ENCODE measurements at places on chromosomes 7 and 10.
A peak's percentile ranks its signal among the peaks of the same experiment; 100 is the strongest.

- DNase-seq: no peak
Measured at GRCh38 chr7:2665359-2665791, 22.6 kb upstream of the AMZ1 start.

GRCh38 chr7:137025469-137026175 lies 157.2 kb downstream of the CHRM2 start:
- no peak for DNase-seq

DNA sequence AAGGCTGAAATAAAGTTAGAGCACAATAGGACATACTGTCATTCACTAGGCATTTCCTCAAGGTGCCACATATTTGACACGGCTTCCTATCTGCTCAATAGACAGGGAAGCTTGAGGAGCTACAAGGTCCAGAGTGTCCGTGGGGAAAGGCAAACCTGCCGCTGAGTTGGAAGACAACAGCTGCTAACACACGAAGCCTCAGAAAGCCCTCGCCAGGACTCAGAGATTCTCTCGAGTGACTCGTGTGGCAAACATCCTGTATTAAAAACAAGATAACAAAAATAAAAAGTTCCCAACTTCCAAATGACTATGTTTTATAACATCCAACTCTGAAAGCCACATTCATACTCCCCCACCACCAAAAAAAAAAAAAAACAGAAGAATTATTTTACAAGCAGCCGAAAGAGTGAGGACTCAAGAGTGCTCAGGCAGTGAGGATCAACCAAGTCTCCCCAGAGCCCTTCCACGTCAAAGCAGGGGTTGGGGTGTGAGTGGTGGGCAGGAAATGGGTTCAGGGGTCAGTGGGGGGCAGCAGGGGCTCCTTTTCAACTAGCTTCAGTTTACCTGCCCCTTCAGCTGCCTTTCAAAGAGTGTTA lies 67.6 kb downstream of the STK17A start:
- DNase-seq: no peak

DNA sequence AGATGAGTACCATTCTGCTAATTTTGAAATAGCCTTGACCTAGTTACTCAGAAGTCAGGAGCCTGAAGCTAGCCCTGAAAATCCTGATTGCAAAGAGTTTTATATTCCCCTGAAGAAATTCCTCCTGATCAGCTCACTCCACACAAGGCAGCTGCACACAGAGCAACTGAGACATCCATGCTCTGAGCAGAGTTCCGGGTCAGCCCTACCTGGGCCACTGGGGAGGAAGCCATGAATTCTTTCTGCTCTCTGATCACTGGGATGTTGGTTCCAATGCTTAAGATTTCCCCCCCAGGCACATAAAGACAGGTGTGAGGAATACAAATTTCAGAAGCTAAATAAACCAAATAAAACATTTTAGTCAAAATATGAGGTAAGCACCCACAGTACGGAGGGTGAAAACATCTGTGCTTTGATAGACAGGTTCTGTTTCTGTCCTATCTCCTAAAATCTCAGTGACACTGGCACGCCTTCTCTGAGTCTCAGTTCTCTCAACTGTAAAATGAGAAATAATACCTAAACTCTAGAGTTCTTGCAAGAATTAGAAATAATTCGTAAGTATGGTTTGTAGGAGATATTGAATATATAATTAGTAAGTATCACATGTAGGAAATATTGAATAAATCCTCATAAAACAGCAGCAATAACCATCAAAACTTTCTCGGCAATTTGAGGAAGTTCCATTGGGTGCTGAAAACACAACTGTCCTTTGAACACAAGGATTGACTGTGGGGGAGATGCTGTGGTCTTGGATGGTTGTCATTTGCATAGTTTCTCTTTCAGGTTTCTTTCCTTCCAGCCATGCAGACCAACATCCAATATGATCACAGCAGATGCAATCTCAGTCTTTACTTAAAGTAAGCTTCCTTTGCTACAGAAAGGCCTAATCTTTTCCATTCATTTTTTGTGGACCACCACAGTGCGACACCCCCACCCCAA lies 133.0 kb upstream of the TNS3 start:
- no peak for DNase-seq

- no peak for DNase-seq
Measured at GRCh38 chr7:75876126-75876881, 2.5 kb upstream of the RHBDD2 start.

DNA sequence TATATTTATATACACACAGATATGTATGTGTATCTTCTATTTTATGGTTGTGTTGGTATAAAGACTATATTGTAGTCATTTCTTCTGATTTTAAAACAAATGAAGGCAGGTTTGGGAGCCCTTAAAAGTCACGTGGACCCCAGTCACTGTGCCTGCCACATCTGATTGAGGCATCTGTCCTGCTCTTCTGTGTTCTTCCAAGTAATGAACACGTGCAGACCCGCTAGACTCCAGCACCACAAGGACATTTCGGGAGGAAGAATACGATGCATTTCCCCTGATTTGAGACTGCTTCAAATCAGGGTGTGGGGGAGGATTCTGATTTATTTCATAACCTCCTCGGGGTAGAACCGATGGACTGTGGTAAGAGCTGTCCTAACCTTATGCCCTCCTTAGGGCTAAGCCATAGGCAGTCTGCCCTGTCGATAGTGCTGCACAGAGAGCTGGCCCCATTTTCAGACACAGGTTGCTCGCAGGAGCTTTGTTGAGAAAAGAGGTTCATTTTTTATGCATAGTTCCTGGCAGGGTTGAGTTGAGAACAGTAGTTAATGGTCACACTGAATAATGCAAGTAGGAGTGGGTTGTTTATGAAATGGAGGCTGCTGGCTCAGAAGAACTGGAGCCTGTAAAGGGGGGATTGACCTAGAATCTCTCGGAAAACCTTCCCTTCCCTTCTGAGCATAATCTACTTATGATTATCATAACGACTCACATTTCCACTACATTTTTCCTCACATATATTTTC lies 55.0 kb upstream of the C10orf120 start:
- DNase-seq: no peak

- no peak for DNase-seq
Measured at GRCh38 chr10:306675-307185, 171.5 kb downstream of the ZMYND11 start.

GRCh38 chr10:26804418-26805393 lies 56.1 kb downstream of the ABI1 start:
- DNase-seq: no peak

GRCh38 chr10:59654007-59654406 lies 55.6 kb downstream of the SLC16A9 start:
- no peak for DNase-seq

DNA sequence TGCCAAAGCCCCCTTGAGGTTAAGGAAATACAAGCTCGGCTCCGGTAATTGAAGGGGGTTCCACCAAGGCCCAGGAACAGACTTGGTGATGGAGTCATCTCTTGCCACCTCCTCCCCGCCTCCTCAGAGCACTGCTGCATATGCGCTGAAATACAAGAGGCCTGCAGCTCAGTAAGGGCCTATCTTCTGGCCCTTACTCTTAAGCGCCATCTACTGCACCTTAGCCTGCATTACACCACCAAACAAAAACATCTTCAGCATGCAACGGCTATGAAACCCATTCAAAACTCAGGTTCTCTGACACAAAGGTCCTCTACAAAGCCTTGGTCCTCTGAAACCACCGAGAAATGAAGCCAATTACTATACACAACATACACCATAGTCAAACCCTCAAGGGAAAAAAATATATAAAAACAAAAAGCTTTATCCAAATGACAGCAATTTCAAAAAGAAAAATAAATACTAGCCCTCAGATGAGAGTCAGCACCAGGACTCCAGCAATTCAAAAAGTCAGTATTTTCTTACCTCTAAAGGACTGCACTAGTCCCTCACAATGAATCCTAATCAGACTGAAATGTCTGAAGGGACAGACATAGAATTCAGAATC lies 176.8 kb upstream of the TBX20 start:
- no peak for DNase-seq

GRCh38 chr10:90847436-90847835 lies 10.4 kb downstream of the HTR7 start:
- no peak for DNase-seq

DNA sequence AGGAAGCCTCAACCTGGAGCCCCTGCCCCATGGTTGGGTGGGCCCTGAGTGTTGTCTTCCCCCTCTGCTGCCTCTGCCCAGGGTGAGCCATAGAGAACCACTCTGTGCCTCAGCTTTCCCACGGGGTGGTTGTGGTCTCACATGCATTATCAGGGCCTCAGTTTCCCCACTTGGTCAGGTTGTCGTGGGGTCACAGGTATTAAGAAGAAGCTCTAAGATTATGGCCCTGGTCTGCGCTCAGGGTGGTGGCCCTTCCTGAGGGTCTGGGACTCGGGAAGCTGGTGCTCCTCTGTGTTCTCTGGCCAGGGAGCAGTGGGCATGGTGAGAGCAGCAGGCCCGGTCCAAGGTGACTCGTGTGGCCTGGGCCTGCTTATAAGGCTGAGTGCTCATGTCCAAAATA lies 17.8 kb downstream of the LRRC27 start:
- no peak for DNase-seq

GRCh38 chr10:117174439-117175214 lies 22.7 kb upstream of the KCNK18 start:
- peak; percentile 88 for DNase-seq

GRCh38 chr10:32103721-32104120 lies 47.5 kb upstream of the KIF5B start:
- DNase-seq: no peak

DNA sequence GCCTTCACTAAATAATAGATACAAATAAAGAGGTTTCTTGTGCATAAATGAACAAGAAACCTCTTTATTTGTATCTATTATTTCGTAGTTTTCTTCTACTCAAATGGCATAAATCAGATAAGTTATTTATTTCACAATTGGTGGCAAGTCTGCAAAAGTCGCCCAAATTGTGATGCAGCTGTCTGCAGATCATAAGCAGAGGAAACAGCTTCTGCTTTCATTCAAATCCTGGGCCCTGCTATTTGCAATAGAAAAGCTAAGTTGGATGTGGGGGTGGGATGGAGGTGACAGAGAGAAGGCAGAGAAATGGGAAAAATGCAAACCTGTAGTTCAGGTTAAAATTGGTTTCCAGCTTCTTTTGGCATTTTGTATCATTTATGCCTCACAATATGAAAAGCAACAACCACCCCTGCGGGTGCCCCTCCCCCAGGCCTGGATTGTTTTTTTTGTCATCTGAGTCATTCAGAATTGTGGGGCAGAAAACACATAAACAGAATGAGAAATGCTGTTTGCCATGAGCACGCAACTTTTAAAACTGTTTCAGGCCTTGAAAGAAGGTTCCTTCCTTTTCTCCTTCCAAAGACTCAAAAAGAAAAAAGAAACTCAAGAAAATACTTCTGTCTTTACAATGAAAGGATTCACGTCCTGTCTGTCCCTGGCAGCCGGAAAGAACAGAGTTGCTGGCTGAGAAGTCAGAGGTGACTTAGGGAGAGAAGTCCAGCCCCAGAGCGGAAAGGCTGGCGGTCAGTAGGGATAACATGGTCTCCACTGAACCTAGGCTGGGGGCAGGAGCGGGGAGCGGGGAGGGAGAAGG lies 132.9 kb downstream of the BAMBI start:
- no peak for DNase-seq

DNA sequence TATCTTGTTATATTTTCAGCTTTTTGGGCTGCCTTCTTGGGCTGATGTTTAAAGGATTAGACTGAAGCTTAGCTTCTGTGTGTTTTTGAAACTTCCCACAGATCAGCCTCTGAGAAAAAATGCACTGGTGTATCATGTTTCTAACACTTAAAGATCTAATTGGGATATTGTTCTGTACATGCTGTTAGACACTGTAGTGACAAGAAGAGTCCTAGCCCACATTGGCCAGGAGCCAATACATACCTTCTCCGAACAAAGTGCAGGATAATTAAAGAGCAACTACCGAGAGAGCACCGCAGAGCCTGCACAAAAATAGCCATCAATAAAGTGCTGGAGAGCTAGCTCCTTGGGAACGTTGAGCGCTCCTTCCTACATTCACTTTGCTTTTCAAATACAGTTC lies 289.4 kb upstream of the SP8 start:
- DNase-seq: no peak

GRCh38 chr7:117808341-117808757 lies 64.9 kb downstream of the CTTNBP2 start:
- no peak for DNase-seq

DNA sequence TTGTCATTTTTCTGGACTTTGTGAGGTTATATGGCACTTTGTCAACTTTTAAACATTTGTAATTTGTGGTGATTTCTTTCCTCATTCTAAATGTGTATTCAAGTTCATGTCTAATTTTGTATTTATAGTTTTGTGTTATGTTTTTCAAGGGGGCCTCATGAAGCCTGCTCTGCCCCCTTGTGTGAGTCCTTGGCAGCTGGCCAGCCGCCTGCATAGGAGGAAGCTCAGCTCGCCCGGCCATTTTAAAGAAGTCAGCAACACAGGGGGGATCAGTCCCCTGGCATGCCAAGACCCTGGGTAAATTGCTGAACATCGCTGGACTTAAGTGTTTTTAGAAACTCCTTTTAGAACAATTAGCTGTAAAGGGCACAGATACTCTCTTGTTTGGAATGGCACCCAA lies 123.0 kb downstream of the ANLN start:
- DNase-seq: no peak

GRCh38 chr10:80471001-80471400 lies 16.9 kb downstream of the TSPAN14 start:
- no peak for DNase-seq

- DNase-seq: no peak
Measured at GRCh38 chr7:74405899-74406512, 47.7 kb upstream of the GTF2IRD1 start.

DNA sequence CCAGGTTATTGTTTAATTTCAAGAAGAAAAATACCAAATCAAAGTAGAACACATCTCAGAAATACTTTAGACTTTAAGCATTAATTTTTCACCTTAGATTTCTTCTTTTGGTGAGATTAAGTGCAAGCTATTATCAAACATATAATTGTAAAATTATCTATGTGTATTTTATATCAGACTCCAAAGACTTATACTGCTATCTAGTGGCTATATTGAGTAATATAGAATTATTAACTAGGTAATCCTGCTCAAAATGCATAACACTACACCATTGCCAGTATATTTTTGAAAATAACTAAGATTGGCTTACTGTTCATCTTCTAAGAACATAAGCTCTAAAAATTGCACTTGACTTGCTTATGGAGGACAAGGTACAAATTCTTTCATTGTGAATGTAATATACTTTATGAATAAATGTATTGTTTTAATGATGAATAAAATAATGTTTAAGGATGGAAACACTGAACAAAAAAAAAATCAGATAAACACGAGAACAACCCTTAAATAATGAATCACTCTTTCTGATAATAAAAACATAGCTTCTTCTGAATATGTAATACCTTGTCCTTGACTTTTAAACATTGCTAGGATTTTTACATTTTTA lies 86.7 kb upstream of the GNAI1 start:
- no peak for DNase-seq

DNA sequence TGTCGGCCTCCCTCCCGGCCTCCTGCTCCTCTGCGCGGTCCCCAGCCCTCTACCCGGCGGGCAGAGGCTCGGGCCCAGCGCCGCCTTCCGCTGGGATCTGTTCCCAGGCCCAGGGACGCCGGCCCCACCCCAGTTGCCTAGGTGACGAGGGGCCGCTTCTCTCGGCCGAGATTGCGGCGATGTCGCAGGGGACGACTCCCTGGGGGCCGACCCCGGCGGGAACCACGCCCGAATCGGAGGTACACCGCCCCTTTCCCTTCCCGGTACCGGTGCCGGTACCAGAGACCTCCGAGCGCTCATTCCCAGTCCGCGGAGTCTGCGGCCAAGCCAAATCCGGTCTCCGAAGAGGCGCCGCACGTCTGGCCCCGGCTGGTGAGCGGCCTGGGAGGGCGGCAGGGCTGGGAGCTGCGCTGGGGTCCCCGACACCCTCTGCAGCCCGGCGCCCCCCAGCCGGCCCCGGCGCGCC lies at the start of gene CABCOCO1:
CABCOCO1 (plus strand) TSS at position 136 of the 466 bp plus-strand sequence; CDS start at position 180, 44 bp downstream.
- DNase-seq: peak; percentile 2

Measured in stimulated activated CD4-positive, alpha-beta T cell treated with anti-CD3 and anti-CD28 coated beads, Interleukin-2, amount 100 ng/mL, for 24 hours (primary cell).